ENCODE measurements at places on chromosomes 5 and 9.

DNA sequence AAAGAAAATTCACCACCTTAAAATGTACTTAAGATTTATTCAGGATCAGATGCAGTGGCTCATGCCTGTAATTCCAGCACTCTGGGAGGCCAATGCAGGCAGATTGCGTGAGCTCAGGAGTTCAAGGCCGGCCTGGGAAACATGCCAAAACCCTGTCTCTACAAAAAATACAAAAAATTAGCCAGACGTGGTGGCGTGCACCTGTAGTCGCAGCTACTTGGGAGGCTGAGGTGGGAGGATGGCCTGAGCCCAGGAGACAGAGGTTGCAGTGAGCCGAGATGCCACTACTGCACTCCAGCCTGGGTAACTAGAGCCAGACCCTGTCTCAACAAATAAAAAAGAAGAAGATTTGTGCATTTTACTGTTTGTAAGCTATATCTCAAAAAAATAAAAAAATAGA lies 34.7 kb upstream of the GFPT2 start:
- DNase-seq: no peak

GRCh38 chr5:84487963-84488362 lies 103.3 kb upstream of the EDIL3 start:
- peak; percentile 76 for DNase-seq

- DNase-seq: no peak
These were observed 243.4 kb downstream of the MLLT3 start for GRCh38 chr9:20378851-20379250.

GRCh38 chr5:103223031-103223955 lies 35.3 kb upstream of the MACIR start:
- no peak for DNase-seq

DNA sequence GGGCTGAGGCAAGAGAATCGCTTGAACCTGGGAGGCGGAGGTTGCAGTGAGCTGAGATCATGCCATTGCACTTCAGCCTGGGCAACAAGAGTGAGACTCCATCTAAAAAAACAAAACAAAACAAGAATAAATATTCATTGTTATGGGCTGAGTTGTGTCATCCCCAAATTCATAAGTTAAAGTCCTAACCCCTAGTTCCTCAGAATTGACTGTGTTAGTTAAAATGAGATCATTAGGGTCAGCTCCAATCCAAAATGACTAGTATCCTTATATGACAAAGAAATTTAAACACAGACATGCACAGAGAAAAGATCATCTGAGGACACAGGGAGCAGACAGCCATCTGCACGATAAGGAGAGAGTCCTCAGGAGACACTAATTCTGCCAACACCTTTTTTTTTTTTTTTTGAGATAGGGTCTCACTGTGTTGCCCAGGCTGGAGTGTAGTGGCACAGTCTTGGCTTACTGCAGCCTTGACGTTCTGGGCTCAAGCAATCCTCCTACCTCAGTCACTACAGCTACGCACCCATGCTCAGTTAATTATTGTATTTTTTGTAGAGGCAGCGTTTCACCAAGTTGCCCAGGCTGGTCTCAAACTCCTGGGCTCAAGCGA lies 32.1 kb upstream of the GCNT1 start:
- no peak for DNase-seq

DNA sequence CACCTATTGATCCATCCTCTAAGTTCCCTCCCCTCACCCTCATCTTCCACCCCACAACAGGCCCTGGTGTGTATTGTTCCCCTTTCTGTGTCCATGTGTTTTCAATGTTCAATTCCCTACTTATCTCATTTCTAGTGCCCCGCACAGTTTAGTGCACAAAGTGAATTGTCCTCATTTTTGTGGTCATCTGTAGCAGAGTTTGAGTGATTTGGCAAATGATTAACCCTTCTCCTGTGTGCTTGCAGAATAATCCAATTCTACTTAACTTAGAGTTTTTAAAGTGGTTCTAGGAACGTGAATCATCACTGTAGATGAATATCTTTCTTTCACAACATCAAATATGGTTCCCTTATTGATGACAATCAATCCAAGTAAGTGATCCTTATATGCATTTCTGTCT lies 6.3 kb upstream of the HAPLN1 start:
- peak; percentile 68 for DNase-seq

DNA sequence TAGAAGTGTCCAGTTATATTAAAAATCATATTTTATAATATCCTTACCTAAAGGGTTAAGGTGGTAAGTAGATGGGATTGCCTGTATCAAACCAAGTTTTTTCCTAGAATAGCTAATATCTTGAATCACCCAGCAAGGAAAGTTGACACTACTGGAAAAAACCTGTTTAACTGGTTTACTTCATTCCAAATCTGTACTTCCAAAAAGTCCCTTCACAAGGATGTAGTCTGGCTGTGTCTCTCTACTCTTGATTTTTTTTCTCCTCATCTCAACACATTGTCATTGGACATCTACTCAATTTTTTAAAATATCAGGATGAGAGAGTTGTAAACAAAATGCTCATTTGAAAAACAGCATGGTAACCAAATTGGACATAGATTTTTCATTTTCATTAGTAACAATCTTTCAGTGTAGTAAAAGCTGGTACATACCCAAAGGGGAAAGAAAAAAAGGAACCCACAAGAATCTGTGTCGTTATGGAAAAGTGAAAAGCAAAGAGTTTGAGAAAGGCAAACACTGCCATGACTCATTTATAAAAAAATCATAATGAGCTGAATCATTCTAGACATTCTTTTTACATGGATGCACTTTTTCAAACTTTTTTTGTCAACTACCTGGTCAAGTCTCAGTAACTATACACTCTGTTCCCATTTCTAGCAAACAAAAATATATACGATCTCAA lies 173.5 kb downstream of the GLIS3 start:
- DNase-seq: peak; percentile 52

- no peak for DNase-seq
These were observed 106.6 kb downstream of the PDE8B start for GRCh38 chr5:77316871-77317661.

- no peak for DNase-seq
These were observed 83.7 kb downstream of the C5orf15 start for GRCh38 chr5:133884569-133885311.

DNA sequence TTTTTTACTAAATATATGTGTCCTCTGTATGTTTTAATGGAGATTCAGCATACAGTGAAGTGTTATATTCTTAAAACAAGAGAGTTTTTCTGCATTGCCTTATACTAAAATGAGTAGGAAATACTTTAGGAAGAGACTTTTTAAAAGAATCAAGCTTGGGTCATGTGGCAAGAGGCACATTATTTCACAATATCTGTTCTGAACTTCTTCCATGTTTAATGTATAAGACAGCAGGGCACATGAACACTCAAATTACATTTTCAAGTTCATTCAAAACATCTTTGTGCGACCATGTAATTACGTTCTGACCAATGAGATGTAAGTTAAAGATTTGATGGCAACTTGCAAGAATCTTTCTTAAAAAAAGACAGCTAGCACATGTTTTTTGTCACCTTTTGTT lies 1055.9 kb downstream of the NR2F1-AS1 start:
- no peak for DNase-seq

DNA sequence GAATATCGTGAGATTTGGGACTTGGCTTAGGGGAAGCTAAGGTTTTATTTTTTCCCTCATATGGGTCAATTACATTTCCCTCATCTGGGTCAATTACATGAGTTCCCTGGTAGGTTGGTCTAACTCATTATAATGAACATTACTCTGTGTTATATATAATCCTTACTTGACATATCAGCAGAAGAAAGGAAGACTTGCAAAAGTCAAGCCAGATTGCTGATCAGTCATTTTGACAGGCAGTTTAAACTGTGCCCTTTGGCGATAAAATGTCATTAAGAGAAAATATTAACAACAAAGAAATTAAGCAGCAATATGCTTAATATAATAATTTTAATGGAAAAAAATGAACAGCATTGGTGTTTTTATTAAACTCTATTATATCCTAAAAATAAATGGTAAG lies 23.1 kb upstream of the TRPM3 start:
- no peak for DNase-seq

DNA sequence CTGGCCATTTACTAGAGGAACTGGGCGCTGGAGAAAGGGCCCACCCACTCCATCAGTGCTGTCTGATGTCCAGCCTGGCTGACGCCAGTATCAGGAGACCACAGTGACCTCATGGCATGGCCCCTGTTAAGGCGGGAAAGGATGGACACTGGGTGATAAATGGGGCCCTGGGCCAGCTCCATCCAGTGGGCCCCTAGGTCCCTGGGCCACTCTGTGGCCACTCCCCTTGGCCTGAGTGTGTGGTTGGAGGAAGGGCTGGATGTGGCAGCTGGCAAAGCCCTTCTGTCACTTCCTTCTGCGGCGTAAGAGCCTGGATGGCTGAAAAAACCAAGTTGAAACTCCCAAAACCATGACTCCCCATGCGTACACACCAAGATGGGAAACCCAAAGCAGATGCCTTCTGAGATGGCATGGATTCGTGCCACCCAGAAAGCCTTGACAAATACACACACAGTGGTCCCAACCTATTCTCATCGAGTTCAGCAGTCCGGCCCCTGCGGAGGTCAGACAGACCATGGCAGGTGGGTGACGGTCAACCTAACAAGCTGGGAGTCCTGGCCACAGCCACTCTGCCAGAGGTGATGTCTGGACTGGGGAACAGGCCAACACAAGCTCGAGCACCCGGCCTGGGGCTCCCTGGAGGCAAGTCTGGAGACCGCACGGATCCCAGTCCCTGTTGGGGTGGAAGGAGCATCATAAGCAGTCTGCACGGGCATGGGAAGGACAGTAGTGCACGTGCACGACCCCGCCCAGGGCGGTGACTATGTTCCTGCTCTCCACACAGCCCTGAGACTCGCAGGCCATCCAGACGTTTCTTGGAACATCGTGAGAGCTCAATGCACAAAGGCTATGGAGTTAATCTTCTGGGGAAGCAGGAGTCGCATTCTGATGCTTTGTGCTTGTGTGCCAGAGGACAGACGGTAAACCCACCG lies 45.2 kb upstream of the NOTCH1 start:
- no peak for DNase-seq

DNA sequence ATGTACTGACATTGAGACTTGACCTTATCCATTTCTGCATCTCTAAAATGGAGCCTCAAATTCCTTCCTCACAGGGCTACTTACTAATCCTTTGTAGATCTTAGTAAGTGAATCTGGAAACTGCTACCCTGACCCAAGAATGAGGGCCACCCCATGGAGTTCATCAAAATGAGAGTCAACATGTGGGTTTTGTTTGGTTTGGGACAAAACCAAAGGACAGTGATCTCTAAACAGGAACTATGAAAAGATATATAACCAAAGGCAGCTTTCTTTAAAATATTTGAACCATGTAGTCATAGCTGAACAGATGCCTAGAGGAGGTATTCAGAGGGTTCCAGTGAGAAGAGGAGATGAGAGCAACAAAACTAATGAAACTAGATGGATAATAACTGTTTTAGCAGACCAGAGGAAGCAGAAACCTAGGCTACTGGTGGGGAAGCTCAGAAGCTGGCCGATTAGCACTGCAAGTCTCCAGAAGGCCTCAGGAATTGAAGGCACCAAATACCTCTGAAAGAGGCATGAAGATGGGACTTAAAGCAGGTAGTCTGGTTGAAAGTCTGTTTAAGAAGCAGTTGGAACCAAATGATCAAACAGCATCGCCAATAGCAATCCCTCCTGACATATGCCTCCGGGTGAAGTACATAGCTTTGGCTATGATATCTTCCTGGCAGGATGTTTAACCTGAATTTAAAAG lies 45.8 kb downstream of the THOC3 start:
- DNase-seq: peak; percentile 94

GRCh38 chr9:109307380-109308240 lies 13.2 kb downstream of the EPB41L4B start:
- no peak for DNase-seq

- no peak for DNase-seq
These were observed 58.3 kb upstream of the SHB start for GRCh38 chr9:38127271-38127839.

- no peak for DNase-seq
These were observed 24.2 kb upstream of the NPR3 start for GRCh38 chr5:32686799-32687498.

DNA sequence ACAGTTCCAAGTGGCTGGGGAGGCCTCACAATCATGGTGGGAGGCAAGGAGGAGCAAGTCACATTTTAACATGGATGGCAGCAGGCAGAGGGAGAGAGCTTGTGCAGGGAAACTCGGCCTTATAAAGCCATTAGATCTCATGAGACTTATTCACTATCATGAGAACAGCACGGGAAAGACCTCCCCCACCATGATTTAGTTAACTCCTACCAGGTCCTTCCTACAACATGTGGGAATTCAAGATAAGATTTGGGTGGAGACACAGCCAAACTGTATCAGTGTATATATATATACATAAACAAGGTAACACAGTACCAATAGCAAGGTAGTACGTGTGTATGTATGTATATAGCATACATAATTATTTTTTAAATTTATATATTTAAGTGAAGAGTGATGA lies 50.9 kb downstream of the NFX1 start:
- DNase-seq: no peak

GRCh38 chr9:98708103-98708932 lies 417 bp downstream of the GABBR2 start:
- DNase-seq: no peak

- DNase-seq: no peak
These were observed 9.9 kb downstream of the ANP32B start for GRCh38 chr9:97993000-97993399.

DNA sequence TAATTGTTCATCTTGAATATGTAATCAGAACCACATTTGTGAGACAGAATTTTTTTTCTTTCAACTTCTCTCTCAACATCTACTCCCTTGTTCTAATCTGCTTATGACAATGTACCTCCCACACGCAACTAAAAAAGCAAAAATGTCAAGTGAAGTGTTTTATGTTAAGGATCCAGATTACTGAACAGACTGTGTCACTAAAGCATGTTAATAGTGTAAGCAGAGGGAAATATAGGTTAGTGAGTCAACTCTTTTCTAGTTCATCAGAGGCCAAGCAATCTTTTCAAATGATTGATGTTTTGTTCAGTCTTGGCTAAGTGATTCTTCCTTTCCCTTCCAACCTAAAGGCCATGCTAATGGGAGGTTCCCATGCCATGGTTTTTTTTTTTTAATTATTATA lies 34.7 kb upstream of the IDNK start:
- DNase-seq: no peak

GRCh38 chr5:145495196-145495595 lies 339.9 kb downstream of the PRELID2 start:
- DNase-seq: no peak

DNA sequence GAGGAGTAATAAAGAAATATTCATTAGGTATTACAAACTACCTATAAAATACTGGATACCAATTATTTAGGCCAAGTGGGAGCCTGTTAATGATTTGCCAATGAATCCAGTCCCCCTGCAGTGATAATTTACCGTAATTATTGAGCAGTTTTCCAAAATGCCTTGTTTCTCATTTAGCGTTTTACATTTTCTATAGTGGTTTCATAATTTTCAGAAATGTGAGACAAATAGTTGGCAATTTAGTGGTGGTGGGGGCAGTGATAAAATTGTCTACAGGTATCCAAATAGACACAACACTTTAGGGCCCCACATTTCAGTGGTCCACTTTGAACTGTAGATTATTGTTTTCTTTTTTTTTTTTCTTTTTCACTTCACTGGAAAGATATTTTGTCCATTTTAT lies 27.3 kb upstream of the ALDH1A1 start:
- no peak for DNase-seq

GRCh38 chr5:139295346-139296057 lies 2.0 kb downstream of the MATR3 start:
- no peak for DNase-seq
